ENCODE measurements at places on chromosomes 2 and 18.

DNA sequence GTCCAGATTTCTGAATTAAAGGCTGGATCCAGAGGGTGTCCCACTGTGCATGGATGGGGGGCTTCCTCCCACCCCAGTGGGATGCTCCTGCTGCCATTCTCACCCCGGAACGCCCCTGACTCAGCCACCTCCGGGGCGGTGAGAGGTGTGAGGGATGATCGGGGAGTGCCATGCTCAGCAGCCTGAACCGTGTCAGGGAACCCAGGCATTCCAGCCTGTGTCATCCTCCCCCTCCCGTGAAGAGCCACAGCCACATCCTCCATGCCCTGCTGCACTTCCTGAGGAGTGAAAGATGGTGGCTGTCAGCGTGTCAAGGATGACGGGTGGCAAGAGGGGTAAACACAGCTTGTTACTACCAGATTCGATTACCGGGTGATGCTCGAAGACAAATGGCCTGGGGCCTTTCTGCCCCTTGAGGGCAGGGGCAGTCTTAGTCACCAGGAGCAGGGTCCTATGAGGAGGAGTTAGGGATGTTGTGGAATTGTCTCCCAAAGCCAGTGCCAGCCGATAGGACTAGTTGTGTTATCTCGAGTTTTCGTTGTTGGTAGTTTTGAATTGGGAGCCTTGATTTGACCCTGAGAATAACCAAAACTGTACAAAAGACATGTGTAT is 80.8 kb downstream of the TCF7L1 start:
- H3K4me1 ChIP-seq: no peaks in the 10 kb centered on the region
- H3K27me3 ChIP-seq: peaks cover 13% of the 10 kb centered on the region
- peak; percentile 17 for DNase-seq

DNA sequence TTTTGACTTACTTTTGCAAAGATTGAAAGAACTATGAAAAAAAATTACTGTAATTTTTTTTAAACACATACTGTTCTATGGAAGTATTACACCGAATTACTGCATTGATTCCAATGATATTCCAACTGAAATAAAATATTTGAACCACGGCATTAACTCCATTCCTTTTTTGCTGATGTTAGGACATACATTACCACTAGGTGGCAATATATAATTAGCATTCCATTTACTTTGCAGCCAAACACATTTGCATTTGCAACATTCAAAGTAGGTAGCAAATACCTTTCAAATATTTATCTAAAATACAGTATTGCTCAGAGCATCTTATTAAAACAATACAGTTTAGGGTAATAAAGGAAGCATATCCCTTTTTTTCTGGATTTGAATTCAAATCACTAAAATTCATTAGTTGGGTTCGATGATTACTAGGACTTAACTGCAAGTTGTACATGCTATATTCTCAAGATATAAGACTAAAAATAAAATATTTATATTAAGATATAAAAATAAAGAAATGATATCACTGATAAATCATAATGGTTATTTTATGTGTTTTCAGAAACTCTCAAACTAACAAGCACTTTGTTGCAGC is 31.3 kb downstream of the LANCL1 start:
- H3K4me3 ChIP-seq: no peak overlapping the region
- no peaks in the 10 kb centered on the region for H3K27me3 ChIP-seq
- peaks cover 8% of the 10 kb centered on the region for H3K4me1 ChIP-seq
- peak; percentile 41 for DNase-seq
- H3K36me3 ChIP-seq: peaks cover 8% of the 10 kb centered on the region

DNA sequence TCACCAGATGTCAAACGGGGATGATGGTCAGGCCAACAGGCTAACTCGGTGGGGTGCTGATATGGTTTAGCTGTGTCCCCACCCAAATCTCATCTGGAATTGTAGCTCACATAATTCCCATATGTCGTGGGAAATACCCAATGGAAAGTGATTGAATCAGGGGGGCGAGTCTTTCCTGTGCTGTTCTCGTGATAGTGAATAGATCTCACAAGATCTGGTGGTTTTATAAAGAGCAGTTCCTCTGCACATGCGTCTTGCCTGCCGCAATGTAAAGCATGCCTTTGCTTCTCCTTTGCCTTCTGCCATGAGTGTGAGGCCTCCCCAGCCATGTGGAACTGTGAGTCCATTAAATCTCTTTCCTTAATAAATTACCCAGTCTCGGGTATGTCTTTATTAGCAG is 74.4 kb upstream of the YWHAQ start:
- H3K27ac ChIP-seq: no peak overlapping the region
- peaks cover 11% of the 10 kb centered on the region for H3K4me1 ChIP-seq
- no peak overlapping the region for H3K4me3 ChIP-seq
- H3K36me3 ChIP-seq: no peaks in the 10 kb centered on the region
- DNase-seq: no peak
- no peaks in the 10 kb centered on the region for H3K27me3 ChIP-seq

GRCh38 chr2:232008907-232009638 is 47.6 kb downstream of the DIS3L2 start:
- peaks cover 14% of the 10 kb centered on the region for H3K4me1 ChIP-seq
- H3K4me3 ChIP-seq: no peak overlapping the region
- peaks cover 2% of the 10 kb centered on the region for H3K27me3 ChIP-seq
- no peak for DNase-seq

GRCh38 chr2:84388133-84388532 is 70.9 kb downstream of the SUCLG1 start:
- no peak for DNase-seq
- no peak overlapping the region for H3K4me3 ChIP-seq
- no peaks in the 10 kb centered on the region for H3K36me3 ChIP-seq
- no peaks in the 10 kb centered on the region for H3K4me1 ChIP-seq
- no peak overlapping the region for H3K27ac ChIP-seq

All from common myeloid progenitor, CD34-positive (primary cell).